ENCODE measurements at places on chromosomes 7 and 10.
A peak's percentile ranks its signal among the peaks of the same experiment; 100 is the strongest.

GRCh38 chr10:13347500-13348156 is 465 bp downstream of the SEPHS1 start:
- peak; percentile 68 for DNase-seq

DNA sequence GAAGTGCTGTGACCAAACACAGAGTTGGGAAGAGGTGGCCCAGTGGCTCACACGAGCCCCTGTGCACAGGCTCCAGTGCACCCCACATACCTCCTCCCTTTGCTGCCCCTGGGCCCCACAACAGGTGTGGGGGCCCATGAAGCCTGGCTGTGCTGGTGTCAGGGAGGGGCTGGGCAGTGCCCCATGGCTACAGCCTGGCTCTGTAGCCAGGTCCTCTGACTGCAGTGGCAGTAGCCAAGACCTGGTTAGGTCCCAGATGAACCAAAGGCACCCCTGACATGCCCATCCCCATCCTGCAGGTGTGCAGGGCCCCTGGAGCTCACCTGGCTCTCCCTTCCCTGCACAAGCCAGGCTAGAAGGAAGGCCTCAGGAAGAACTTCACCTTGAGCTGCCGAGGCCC is 176.3 kb downstream of the GRID1 start:
- DNase-seq: no peak

- DNase-seq: no peak
Measured at GRCh38 chr10:59622320-59623132, 87.1 kb downstream of the SLC16A9 start.

DNA sequence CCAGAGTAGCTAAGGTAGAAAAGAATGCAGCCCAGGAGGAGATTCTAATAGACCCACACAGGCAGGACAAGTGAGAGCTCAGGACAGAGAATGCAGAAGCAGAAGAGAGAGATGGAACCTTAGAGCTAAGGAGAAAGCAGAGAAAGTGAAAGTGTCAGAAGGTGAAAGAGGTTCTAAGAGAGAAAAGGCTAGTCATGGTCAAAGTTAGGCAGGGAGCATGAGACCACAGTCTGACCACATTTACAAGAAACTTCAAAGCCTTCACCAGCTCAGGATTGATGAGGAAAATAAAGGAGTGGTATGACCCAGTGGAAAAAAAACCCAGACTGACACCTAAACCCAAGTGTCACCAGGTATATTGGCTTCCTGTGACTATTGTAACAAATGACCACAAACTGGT is 131.8 kb upstream of the WDR11 start:
- DNase-seq: no peak

DNA sequence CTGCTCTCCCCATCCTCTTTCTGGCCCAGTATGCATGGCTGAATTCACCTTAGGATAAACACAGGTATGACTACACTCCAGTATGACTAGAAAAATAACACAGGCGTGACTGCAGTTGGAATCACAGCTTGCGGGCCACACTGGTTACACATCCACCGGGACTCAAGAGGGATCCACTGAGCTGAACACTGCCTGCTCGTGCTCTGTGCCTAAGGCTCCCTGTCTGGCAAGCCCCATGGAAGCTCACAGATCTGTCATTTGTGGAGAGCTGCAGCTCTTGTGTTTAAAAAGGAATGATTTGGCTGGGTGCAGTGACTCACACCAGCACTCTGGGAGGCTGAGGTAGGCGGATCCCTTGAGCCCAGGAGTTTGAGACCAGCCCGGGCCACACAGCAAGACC is 26.8 kb downstream of the VOPP1 start:
- DNase-seq: no peak

DNA sequence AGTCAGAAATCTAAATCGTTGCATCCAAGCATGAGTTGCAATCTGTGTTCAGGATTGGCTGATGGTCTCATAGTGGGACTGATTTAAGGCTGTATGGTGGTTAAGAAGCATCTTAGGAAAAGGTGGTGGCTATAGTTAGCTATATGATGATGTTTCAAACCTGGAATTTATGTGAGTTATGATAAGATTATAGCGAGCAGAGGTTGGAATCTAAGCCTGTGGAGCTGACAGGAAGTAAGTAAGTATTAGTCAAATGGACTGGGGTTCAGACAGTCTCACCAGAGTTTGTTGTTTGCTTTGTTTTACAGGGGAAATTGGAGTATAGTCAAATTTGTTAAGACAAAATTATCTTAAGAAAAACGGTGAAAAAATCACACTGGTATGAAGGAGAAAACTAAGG is 56.7 kb downstream of the ANKRD7 start:
- DNase-seq: no peak

DNA sequence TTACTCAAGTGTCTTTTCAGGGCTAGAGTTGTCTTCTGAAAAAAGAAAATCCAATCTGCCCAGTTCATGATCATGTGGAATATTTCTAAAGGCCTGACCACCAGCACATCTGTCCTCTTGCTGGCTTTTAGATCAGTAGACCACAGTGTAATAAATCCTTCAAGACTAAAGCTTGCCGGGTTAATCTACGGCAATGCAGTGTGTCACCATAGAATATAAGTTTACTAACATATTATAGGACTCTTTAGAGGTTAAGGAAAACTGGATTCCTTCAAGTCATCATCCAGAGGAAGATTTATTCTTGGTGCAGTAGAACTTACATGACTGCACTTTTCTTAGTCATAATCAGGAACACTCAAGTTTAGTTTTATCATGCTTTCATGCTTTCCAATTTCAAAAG is 349.5 kb downstream of the SEMA3D start:
- no peak for DNase-seq

DNA sequence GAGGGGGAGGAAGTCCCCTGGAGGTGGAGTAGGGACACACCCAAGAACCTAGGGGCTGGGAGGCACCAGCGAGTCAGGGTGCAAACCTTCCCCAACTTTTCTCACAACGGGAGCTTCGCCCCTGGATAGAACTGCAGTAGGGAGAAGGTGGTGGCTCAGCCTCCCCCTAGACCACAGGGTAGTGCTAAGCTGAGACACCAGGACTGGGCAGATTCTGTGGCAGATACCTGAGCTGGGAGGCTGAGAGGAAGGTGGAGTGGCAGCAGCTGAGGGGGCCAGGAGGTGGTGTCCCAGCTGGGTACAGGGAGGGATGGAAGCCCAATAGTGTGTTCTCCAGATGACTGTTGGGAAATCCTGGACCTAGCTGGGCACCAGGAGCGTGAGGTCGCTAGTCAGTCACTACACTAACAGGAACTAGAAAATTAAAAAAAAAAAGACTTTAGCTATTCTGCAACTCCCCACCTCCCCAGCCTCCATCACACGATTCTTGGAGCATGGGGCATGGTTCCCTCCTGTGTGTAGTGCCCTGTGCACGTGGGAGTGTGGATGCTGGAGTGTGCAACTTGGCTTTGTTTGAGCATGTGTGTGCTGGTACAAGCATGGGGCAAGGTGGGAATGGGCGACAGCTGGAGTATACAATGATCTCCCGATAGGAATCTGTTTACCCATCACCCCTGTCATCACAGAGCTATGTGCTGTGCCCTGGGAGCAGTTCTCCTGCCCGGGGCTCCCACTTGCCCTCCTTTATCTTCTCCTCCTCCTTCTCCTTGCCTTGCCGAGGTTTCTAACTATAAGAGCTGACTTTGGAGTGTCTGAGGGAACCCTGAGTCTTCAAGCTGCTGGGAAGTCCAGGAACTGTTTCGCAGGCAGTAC is 8.8 kb upstream of the TRPV6 start:
- DNase-seq: no peak

DNA sequence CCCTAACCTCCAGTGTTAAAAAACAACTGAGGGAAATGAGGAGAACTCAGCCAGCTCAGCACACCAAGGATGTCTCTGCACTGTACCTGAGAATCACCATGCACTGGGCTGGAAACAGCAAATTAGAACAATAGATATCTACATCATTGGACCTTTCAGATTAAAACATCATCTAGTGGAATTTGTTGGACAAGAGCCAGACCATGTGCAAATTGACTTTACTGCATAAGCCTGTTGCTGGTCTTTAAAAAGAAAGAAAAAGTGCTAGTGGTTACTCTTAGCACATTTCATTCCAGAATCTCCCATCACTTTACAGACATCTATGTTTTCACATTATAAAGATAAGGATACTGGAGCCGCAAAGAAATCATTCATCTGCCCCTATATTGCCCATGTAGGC is 75.4 kb downstream of the FGFR2 start:
- no peak for DNase-seq

DNA sequence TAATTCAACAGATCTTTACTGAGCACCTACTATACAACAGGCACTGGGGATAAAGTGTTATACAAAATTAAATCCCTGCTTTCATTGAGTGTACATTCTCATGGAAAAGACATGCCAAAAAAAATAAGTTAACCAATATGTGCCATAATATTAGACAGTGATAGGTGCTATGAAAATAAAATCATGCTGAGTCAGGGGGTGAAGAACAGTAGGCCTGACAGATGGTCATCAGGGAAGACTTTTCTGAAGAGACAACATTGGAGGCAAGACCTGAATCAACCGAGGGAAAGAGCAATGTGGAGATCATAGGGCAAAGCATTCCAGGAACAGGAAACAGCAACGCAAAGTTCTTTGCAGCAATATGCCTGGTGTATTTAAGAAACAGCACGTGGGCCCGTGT is 135.5 kb downstream of the C1GALT1 start:
- DNase-seq: no peak

- no peak for DNase-seq
Measured at GRCh38 chr10:69222157-69223027, 2.3 kb downstream of the HKDC1 start.

GRCh38 chr7:6166443-6166891 is 106.0 kb downstream of the CYTH3 start:
- DNase-seq: no peak

DNA sequence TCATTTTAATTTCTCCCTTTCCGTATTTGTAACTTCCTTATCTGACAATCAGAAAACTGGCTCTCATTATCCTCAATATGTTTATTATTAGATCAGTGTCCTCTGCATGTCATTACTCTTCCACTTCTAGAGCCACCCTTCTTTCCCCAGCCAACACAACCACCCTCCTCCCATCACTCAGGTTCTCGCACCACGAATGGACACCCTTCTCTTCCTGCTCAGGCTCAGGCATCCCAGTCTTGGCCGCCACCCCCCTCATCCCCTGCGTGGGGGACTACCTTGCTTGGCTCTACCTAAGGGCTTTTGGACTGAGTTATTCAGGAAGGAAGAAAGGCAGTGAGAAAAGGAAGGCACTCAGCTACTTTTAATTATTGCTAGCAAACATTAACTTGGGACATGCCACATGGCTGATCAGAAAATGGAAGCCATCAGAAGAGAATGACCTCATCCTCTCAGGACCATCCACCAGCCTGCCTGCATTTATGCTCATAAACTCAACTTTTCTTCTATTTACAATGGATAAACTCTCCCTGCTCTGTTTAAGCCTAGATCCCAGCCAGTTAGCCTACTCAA is 199.9 kb upstream of the PLXNA4 start:
- no peak for DNase-seq

- no peak for DNase-seq
Measured at GRCh38 chr10:51269821-51270220, 195.5 kb downstream of the PRKG1 start.

DNA sequence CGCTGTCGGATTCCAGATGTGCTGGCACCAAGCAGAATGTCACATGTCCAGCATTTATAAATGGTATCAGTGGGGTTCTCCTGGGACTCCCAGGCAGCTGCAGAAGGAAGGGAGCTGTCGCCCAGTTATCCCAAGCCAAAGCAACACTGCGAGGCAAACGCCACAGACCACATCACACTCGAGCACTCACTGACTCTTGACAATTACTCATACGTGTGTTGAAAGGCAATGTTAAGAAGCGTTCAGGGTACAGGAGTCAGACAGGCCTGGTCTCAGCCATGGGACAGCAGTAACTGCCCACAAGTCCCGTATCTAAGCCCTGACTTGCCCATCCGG is 113.4 kb downstream of the DIP2C start:
- no peak for DNase-seq

DNA sequence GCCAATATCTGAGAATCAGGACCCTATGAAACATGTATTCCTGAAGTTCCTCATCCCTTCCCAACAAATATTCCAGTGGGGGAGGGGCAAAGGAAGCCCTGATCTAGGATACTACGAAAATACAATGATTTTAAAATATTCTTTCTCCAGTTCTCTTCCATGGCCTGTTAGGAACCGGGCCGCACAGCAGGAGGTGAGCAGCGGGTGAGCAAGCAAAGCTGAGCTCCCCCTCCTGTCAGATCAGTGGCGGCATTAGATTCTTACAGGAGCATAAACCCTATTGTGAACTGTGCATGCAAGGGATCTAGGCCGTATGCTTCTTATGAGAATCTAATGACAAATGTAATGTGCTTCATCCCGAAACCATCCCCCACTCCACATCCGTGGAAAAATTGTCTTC is 370.8 kb downstream of the WDR11 start:
- DNase-seq: no peak

All from stimulated activated CD4-positive, alpha-beta T cell treated with anti-CD3 and anti-CD28 coated beads, Interleukin-1b, Interleukin-23, amount 100 ng/mL, for 1 hour (primary cell).